ENCODE measurements at places on chromosomes 6 and 20.

DNA sequence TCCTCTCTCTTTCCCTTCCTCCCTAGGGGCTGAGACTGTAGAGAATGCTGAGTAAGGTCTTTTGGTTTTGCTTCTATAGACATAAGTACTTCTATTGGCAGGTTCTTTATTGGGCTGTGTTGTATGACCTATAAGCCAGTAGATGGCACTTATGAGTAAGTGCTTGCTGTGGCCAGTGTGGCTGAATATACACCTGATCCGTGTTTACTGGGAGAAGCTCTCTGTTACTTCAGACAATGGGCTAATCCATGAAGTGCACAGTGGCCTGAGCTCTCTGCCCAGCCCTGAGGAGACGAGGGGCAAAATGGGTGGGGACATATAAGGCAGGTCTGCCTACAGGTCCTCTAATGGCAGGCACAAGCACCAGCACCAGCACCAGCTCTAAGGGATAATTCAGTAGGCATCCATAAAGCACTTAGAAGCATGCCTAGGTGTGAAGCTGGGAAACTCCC, 610.3 kb downstream of the RNF144B start:
- DNase-seq = no peak

- DNase-seq = no peak
Observed at GRCh38 chr6:110075406-110075805, 97.3 kb downstream of the GPR6 start.

GRCh38 chr6:6908121-6908520, 199.6 kb upstream of the RREB1 start:
- no peak for DNase-seq

DNA sequence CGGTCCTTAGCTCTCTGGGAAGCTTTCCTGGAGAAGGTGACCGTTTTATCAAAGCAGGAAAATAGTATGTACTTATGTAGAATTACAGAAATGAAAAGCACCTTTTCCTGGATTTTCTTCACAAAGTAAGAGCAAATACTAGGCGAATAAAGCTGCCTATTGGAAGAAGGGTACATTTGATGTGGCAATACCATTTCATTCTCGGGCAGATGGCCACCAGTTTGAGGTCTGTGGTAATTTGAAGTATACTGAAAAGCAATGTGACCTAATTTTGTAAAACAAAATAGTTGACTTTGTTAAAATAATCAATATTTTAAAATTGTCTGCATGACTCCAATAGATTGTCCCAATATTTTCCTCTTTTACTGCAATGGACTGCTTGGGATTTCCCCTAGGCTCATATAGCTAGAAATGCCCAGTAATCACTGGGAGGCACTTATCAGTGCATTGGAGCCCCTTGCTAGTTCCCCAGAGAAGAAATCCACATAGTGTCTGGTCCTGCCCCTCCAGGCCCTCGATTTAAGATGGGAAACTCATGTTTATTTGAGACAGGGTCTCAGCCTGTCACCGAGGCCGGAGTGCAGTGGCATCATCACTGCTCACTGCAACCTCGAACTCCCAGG, 7.4 kb upstream of the UTRN start:
- no peak for DNase-seq

- DNase-seq = no peak
Observed at GRCh38 chr6:27568226-27568897, 95.5 kb upstream of the ZNF184 start.

- DNase-seq = no peak
Observed at GRCh38 chr6:79396625-79397024, 140.6 kb downstream of the LCA5 start.

GRCh38 chr20:63610581-63611435, 16.1 kb downstream of the GMEB2 start:
- DNase-seq = no peak

DNA sequence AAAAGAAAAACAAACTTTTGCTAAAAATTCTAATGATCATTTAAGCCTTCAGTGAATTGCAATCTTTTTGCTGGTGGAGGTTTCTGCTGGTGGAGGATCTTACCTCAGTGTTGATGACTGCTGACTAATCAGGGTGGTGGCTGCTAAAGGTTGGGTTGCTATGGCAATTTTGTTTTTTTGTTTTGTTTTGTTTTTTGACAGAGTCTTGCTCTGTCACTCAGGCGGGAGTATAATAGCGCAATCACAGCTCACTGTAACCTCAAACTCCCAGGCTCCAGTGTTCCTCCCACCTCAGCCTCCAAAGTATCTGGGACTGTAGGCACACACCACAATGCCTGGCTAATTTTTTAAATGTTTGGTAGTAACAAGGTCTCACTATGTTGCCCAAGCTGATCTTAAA, 94.7 kb downstream of the ANKRD6 start:
- no peak for DNase-seq

DNA sequence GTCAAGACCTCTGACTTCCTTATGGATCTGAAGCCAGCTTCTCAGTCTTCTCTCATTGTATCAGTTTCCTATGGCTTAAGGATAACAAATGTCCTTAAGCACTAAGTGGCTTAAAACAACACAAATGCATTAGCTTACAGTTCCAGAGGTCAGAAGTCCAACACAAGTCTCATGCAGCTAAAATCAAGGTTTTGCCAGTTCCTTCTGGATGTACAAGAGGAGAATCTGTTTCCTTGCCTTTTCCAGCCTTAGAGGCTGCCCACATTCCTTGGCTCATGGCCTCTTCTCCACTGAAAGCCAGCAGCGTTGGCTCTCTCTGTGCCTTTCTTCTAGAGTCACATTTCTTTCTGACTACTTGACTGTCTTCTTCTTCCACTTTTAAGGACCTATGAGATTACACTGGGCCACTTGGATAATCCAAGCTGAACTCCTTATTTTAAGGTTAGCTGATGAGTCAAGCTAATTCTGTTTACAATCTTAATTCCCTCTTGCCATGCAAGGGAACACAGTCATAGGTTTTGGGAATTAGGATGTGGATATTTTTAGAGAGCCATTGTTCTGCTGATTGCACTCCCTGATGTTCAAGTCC, 179.0 kb downstream of the BCAS1 start:
- no peak for DNase-seq

DNA sequence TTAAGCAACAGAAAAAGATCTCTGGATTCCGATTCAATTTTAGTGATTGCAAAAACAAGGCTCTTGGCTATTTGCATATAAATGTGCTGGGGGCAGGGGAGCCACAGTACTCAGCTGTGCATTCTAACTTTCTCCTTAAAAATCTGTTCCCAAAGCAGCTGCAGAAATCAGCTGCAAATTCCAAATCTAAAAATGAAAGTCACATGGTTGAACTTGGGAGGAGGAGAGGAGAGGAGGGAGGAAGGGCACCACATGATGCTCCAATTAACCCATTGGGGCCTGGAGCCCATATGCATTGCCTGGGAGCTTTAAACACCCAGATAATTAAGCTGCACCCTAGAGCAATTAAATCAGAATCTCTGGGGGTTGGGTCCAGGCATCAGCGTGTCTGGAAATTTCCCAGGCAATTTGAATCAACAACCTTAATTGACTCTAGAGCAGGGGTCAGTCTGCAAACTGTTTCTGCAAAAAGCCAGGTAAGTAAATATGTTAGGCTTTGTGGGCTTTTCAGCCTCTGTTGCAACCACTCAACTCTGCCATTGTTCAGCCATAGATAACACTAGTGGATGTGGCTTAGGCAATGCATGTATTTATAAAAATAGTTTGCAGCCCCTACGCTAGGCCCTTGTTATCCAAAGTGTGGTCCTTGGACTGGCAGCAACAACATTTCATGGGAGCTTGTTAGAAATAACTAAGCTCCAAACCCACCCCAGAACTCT, 508.1 kb downstream of the KIF16B start:
- no peak for DNase-seq

DNA sequence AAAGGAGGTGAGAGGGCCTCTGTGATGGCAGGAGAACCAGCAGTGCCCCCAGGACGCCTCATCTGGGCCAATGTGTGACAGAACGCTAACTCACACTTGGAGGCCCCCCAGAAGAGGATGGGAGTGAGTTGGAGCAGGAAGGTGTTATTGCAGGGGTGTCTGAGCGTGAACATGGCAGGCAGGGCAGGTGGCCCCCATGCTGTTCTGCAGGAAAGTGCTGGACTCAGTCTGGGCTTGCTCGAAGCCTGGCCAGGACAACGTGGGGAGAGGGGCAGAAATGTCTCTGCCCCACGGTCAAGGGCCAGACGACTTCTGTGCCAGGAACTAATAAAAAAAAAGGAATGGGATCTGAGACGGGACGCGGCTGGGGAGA, 931 bp upstream of the EBF4 start:
- no peak for DNase-seq

DNA sequence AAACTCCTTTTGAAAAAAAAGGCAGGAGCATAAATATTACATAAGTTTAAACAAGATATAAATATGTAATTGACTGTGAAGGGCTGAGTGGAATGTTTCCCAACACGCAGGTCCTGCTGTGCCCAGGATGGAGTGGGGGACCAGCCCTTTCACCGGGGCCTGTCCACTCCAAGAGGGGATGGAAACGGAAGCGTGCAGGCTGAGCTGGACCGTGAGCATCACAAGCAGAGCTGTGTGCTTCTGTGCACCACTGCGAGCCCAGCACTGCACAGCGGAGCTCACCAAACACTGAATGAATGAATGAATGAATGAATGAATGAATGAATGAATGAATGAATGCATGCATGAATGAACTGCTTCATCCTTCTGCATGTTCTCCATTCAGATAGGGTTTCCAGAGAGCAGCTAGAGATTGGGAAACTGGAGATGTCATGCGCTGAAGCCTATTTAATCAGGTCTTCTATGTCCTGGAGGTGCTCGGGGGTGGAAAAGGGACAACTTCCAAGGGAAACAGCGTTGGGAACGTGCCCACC, 157.7 kb downstream of the ANKRD60 start:
- DNase-seq = no peak

GRCh38 chr20:49677777-49678758, 35.6 kb downstream of the B4GALT5 start:
- no peak for DNase-seq

DNA sequence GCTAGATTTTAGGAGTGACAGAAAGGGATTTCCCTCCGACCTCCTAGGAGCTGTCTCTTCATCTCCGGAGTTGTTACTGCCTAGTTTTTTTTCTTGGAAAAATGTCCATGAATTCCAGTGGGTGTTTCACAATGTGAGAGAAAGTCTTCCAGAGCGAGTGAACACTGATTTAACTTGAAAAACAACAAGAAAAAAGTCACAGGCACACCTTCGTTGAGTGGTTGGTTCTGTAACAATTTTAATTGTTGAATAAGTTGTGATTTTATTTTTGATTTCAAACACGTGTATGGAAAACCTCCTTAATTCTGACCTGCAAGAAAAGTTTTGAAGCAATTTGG, 2.9 kb downstream of the TFAP2C start:
- no peak for DNase-seq

DNA sequence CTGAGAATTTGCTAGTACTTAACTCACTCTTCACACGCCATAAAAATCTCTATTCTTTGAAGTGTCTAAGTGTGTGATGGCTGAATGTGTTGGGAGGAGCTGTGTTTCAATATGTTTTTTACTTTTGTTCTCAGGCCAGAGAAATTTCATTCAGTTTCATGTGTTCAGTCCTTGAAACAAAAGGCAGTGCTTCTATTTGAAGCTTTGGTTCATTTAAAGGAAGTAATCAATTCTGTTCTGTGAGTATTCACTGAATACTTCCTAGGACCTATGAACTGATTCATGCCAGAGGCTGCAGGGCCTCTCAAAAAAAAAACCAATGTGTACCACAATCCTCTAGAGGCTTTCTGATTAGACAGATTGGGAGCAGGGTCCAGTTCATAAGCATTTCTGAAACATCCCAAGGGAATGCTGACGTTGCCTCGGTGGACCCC, 12.4 kb upstream of the F13A1 start:
- no peak for DNase-seq

- no peak for DNase-seq
Observed at GRCh38 chr6:158924499-158925455, 75.2 kb downstream of the RSPH3 start.

DNA sequence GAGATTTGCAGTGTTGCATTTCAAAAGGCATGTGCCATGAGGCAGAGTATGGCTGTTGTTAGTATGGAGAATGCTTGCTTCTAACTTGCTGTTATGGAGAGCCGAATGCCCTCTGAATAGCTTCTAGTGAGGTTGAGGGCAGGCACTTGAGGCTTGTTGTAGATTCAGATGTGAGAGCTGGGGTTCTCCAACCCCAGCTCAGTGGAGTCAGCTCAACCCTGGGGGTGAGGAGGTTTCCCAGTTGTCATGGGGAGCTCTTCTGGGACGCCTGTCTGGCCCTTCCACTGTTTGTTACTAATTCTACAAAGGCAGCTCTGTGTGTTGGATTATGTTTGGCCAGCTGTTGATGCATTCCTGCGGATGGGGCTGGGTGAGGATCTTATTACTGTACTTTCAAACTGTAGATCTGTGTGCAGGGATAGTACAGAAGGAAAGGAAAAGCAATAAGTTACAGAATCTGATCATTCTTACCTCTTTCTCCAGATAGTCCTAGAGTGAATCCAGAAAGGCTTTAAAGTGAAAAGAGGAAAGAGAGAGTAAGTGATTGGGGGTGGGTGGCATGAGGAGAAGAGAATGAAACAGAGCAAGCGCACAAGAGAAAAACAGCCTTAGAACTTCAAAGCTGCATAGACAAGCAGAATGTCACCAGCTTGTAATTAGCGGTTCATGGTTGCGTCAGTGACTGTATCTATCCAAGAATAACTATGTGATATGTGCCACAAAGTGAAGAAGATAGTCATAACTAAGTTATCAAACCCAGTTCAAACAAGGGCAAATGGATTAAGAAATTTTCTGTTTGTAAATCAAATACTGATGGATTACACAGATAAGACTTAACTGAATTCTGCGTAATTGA, 148.7 kb downstream of the PRL start:
- no peak for DNase-seq

- DNase-seq = no peak
Observed at GRCh38 chr6:2344319-2344905, 99.0 kb upstream of the GMDS start.

DNA sequence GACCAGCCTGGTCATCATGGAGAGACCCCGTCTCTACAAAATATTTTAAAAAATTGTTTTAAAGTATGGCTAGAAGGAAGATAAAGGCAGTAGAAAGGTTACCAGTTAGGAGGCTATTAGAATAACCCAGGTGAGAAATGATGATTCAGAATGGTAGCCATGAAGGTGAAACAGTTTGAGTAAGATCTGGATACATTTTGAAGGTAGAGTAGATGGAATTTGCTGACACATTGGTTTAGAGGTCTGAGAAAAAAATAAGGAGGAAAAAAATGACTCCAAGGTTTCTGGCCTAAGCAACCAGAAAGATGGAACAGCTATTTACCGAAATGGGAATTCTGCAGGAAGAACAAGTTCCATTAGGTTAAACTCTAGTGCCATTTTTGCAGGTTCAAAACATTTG, 167.9 kb upstream of the TAB2 start:
- DNase-seq = no peak

DNA sequence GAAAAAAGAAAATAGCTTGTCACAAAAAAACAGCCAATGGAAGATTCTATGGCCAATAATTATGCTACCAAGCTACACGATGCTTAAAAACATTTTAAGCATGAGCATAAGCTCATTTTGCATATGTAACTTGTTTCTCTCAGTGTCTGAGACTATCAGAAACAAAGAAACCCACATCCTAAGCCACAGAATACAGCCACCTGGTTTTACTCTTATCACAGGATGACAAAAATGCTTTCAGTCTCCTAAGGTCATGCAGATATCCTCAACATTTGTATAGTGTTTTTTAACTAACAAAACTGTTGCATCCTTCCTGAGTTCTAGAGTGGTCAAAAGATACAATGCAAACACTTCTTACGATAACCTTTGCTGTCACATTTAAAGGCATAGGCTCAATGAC, 172.1 kb upstream of the RUNX2 start:
- DNase-seq = no peak
